ENCODE measurements at places on chromosomes 7 and 10. TPM values are rescaled to one million over a fixed set of nuclear protein-coding genes. Genes with fewer than 3 reads are reported as not detected.

GRCh38 chr10:12655940-12656339 lies 306.6 kb downstream of the CAMK1D start:
- no peak for DNase-seq

DNA sequence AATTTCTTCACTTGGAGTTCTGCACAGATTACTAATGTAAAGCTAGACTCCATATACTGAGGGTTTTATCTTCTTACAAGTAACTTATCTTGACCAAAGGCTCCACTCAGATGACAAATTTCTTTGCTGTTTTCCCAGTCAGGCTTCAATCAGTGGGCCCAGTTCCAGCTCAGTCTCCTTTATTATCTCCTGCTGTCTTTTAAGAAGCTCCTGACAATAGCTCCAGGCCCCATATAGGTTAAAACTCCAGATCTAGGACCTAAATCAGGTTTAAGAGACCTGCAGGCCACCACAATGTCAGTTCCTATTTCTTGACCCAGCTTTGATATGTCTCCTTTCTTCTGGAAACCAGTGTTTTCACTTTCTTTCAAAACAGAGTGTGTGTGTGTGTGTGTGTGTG lies 165.2 kb downstream of the RELN start:
- DNase-seq = no peak

DNA sequence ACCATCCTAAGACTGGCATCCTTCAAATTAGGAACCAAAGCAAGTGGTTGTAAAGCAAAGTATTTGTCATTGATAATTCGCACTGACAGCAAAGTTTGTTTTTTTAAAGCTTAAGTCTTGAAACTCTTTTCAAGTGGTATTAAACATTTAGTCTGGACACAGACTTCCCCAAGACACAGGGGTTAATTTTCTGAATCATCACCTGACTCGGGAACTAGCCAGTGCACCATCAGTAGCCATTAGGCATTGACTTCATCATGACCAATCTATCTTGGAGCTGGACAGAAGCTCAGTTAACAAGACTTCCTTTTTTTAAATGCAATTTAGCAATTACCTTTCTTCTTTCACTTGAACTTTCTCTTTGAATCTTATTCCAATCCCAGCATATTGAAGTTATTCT lies 210.6 kb downstream of the ZNF365 start:
- no peak for DNase-seq

GRCh38 chr10:117000580-117000979 lies 4.4 kb downstream of the SHTN1 start:
- no peak for DNase-seq

GRCh38 chr7:136228171-136228570 lies 251.0 kb upstream of the MTPN start:
- no peak for DNase-seq

DNA sequence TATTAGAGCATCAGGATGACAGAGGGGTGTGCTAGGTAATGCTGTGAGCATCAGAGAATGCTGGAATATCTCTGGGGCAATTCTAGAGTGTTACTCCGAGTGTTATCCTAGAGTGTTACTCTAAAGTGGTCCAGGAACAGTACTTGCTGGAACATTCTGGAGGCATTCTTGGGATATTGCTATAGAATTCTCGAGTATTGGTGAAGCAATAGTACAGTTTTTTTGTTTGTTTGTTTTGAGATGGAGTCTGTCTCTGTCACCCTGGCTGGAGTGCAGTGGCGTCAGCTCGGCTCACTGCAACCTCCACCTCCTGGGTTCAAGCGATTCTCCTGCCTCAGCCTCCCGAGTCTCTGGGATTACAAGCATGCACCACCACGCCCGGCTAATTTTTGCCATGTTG lies 12.6 kb downstream of the SSC4D start:
- no peak for DNase-seq

DNA sequence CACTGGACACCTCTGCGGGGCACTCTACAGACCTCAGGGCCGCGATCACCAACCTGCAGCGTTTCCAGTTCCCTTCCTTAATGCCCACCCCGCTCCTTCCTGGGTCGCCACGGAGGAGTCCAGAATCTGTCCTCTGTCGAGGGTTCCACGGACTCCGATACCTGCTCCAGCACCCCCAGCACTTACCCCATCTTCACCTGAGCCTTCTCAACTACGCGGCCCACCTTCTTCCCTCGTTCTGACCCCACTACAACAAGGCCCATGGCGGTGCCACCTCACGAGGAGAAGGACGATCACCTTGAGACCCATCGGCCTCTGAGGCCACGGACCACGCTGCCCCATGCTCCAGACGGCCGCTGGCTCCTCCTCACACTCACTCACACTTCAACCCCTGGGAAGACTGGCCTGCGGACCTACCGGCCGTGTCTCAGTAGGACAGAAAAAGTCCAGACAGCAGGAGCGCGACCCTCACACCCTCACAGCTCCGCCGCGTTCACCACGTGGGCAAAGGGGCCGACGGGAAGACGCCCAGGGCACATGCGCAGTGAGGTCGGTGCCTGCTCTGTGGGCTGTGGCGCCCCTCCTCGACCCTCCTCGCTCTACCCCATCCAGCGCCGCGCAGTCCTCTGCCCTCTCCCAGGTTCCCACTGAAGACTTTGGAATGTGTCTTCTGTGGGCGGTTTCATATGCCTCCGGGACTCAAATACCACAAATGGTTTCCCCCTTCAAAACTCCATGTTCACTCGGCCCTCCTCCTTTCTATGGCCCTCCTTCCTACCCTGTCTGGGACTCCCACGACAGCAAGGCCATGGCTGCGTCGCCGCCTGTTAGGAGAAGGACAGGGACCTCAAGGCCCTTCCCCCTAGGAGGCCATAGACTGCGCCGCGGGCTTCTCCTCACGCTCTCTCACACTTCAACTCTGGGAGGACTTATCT lies 193.9 kb upstream of the PHF14 start:
- no peak for DNase-seq

- no peak for DNase-seq
These were observed 26.2 kb upstream of the CTBP2 start for GRCh38 chr10:125186431-125187170.

C10orf67 gene
- not detected for total RNA-seq

STOX1 gene
- 9.8 TPM for total RNA-seq

DENND2A gene
- total RNA-seq = 6.9 TPM

PALS2 gene
- 32.6 TPM for total RNA-seq

CCL24 gene
- not detected for total RNA-seq

ELFN1 gene
- 0.59 TPM for total RNA-seq

Data from breast epithelium (tissue), 4 donors.